Subcutaneous preadipocyte (primary cell): ENCODE measurements at places on chromosomes 11 and 22. TPM values are rescaled to one million over a fixed set of nuclear protein-coding genes. Genes with fewer than 3 reads are reported as not detected.

The SYT7 gene
- 7.4 and 11.0 TPM in 2 replicates for total RNA-seq

The DRG1 gene
- total RNA-seq, result 77.2 and 83.4 TPM in 2 replicates

The SCGB1A1 gene
- total RNA-seq, result not detected in 2 replicates

The ASCC2 gene
- 38.6 and 40.1 TPM in 2 replicates for total RNA-seq

The TOM1 gene
- 31.5 and 52.5 TPM in 2 replicates for total RNA-seq
